ENCODE measurements at places on chromosomes 2 and 18. TPM values are rescaled to one million over a fixed set of nuclear protein-coding genes. Genes with fewer than 3 reads are reported as not detected.

Gene CLEC4F
- 0.23 TPM for total RNA-seq

Gene HNMT
- 4.6 TPM for total RNA-seq

Gene NAPG
- 33.6 TPM for total RNA-seq

Gene SLC11A1
- not detected for total RNA-seq

Gene DSEL
- 8.1 TPM for total RNA-seq

Gene CPSF3
- total RNA-seq = 55.2 TPM

Gene DQX1
- total RNA-seq = 3.5 TPM

Gene CD207
- 0.74 TPM for total RNA-seq

Gene PKDCC
- 9.6 TPM for total RNA-seq

Gene BMP10
- total RNA-seq = not detected

Gene CHST10
- total RNA-seq = 20.6 TPM

Gene TEKT4
- not detected for total RNA-seq

Gene ACVR2A
- 22.9 TPM for total RNA-seq
